ENCODE measurements at places on chromosomes 12 and 14.

DNA sequence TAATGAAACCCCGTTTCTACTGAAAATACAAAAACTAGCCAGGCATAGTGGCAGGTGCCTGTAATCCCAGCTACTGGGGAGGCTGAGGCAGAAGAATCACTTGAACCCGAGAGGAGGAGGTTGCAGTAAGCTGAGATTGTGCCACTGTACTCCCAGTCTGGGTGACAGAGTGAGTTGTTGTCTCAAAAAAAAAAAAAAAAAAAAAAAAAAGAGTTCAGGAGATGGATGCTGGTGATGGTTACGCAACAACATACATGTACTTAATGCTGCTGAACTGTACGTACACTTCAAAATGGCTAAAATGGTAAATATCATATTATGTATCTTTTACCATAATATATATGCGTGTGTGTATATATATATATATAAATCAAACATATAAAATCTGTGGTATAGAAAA is 29.0 kb downstream of the ACTN1 start:
- no peak for DNase-seq

DNA sequence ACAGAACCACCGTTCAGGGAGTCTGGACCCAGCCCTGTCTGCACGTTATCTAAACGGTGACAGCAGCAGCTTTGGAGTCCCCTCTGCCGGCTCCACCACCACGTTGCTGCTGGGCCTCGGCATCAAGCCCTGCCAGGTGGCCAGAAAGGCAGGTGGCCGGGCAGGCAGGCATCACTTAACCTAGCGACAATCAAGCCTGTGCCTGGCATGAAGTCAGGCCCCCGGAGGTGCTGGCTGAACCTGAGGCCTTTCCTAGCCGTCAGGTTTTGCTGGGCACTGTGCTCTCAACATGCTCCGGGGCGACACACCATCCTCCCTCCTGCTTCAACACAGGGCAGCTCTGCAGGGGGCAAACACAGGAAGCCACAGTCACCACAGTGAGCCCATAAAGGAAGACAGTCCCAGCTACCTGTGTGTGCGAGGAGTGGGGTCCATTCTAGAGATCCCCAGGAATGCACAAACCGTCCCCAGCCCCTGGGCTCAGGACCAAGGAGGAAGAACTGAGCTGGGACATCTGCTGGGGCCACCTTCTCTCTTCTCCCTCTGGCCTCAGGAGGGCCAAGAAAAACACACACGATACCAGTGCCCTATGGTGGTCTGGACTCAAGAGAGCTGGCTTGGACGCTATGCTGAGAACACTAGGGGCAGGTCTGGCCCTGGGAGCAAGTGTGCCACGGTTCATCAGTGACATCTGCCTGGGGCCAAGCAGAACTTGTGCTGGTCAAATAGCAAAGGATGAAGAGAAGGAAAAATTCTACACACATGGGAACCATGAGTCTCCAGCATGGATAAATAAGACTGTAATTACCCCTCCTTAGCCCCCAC is 44.7 kb downstream of the CCDC88C start:
- no peak for DNase-seq

DNA sequence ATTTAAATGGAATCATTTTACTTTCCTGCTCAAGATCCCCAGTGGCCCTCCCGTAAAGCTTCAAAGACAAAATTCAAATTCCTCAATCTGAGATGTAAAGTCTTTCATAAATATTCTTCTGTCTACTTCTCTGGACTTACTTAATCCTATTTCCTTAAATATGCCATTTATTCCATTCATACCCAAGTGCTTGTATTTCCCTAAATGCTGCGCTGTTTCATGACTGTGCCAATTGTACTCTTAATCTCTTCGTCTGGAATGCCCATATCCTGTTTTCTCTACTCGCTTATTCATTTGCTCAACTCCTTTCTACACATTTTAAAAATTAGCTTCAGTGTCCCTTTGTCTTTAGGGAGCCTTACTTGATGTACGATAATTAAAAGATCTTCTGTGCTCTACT is 280.1 kb downstream of the CPNE8 start:
- DNase-seq = no peak

- DNase-seq = no peak
Observed at GRCh38 chr12:44881197-44881596, 5.1 kb upstream of the NELL2 start.

DNA sequence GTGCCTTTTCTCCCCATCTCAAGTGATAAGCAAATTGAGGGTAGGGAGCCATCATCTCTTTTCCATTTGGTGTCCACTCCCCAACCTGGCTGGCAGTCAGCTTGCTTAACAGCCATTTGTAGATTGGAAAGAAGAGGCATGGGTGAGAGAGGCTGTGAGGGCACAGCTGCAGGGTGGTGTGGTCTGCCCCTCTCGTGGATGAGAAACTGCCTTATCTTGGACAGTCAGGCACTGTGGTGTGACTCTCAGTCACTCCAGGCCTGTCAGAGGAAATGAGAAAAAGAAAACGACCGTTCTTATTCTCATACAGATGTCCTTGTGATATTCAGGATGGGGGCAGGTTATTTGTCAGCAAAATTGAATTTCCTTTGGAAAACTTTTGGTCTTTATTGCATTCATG is 65.1 kb upstream of the SRSF5 start:
- no peak for DNase-seq

DNA sequence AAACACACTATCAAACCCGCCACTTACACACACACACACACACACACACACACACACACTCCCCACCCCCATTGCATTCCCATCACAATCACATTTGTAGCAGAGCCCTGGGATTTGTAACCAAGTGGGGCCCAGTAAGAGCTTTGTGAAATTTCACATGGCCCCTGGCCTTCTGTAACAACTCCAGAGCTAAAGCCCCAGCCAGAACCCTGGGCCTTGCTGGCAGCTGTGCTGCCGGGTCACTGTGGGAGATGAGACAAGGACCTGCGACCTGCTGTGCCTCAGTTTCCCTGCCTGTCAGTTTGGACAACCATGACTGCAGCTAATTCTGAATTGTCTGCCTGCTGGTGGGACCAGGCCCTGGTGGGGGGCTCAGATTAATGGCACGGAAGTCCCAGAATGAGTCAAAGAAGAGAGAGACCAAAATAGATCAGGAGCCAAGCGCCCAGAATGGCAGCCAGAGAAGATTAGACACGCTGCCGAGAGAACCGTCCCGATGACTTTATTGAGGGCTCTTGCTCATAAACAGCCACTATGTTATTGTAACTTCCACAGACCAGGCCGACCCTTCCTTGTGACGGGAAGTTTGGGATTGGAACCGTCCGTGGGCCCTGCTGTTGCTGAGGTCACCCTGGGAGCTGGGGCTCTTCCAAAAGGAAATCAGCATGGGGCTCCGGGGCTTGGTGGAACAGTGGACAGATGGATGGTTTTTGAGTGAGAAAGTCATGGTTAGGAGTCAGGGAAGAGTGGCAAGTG is 123.1 kb downstream of the ZFP36L1 start:
- no peak for DNase-seq

GRCh38 chr12:49330631-49331379 is 6.2 kb downstream of the C1QL4 start:
- no peak for DNase-seq

- no peak for DNase-seq
Observed at GRCh38 chr12:72203764-72204335, 68.3 kb upstream of the TRHDE start.

DNA sequence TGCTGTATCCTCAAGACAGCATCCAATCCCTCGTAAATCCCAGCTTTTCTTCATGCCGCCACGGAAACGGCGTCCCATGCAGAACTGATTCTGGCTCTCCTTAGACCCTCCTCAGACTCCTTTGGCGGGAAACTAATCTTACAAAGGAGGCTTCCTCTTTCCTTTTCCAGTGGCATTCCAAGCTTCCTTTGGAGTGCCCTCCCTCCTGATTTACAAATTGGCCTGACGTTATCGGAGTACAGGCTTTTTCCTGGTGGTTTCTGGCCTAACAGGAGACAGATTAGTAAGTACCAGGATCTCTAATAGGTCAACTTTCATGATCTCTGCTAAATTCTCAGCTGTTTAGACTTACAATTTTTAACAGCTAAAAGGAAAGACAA is 1.3 kb upstream of the ZDHHC17 start:
- no peak for DNase-seq

GRCh38 chr12:62537551-62537950 is 70.9 kb downstream of the MON2 start:
- no peak for DNase-seq

- DNase-seq = no peak
Observed at GRCh38 chr14:96888158-96888557, 91.0 kb downstream of the VRK1 start.

DNA sequence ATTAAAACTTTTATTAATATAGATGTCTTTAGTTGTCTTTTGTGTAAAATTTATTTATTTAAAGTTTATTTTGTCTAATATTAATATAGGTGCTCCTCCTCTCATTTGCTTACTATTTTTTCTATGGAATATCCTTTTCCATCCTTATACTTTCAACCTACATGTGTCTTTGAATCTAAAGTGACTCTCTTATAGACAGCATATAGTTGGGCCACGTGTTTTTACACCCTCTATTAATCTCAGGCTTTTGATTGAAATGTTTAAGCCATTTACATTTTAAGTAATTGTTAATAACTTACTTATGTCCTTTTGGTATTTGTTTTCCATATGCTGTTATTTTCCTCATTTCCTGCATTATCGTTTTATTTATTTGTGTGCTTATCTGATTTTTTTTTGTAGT is 74.4 kb upstream of the LRFN5 start:
- no peak for DNase-seq

GRCh38 chr12:32549675-32550079 is 129.4 kb upstream of the DNM1L start:
- DNase-seq = no peak

- DNase-seq = no peak
Observed at GRCh38 chr12:56872366-56872765, 61.8 kb downstream of the SDR9C7 start.

DNA sequence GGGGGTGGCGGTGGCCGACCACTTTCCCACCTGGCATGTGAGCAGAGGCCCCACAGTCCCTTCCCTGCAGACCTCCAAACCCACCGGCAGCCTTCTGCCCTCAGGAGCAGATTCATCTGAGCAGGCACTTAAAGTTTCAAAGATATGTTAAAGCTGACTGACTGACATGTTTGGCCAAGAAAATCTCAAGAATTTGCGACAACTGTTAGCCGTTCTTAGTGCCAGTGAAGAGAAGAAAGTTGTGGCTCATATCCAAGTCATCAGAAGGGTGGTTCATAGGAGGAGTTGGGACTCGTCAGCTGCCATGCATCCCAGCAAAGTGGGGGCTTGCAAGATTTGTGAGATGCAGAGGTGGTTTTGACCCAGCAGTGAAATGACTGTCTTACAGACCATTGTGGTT is 27.2 kb downstream of the ELK3 start:
- no peak for DNase-seq

GRCh38 chr12:88957358-88957757 is 377.1 kb upstream of the KITLG start:
- DNase-seq = no peak
